ENCODE measurements at places on chromosomes 16 and 17.
A peak's percentile ranks its signal among the peaks of the same experiment; 100 is the strongest.

GRCh38 chr17:14094676-14095601 lies 25.6 kb downstream of the COX10 start:
- no peak for DNase-seq

DNA sequence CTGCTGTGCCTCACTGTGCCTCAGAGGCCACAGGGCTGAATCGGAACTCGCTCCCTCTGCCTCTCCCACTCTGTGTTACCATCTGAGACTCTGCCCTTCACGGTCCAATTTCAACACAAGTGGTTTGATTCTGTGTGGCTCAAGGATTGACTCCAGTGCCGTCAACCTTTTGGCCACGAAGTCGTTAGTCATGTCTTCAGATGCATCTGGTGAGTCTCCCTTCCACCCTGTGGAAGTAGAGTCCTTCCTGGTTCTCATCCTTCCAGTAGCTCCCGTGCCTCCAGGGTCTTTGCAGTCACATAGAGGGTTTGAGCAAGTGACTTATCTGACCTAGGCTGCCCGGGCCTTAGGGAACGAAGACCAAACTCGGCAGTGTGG lies 51.2 kb downstream of the PGS1 start:
- no peak for DNase-seq

- DNase-seq: no peak
Measured at GRCh38 chr17:66230922-66231591, 1.8 kb upstream of the APOH start.

DNA sequence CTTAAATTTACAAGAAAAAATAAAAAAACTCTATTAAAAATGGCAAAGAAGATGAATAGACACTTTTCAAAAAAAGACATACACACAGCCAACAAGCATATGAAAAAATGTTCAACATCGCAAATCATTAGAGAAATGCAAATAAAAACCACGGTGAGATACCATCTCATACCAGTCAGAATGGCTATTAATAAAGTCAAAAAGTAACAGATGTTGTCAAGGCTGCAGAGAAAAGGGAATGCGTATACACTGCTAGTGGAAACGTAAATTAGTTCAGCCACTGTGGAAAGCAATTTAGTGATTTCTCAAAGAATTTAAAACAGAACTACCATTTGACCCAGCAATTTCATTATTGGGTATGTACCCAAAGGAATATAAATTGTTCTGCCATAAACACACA lies 31.4 kb downstream of the CAPNS2 start:
- DNase-seq: no peak

DNA sequence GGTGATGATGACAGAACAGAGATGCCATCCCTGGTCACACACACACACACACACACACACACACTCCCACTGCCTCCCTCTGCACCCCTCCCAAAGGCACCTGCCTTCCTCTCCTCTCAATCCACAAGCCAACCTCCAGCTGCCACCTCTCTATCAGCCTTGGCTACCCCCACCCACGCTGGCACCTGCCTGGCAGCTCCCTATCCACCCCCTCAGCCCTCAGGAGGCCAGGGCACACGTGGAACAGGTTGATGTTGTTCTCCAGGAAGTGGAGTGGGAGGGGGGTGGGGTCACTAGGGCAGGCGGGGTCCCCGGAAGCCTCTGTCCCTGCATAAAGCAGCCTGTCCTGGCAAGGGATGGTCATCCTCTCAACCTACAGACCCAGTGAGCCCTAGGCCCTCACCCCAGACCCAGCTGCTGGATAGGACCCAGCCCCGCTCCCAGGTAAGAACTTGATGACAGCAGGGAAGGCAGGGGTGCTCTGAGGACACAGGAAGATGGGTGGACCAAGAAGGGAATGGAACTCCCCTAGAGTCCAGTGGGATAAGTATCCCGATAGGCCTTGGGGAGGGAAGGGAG lies at the start of gene GSDMA:
Gene GSDMA, plus strand, starts transcription at position 363 of the 579 bp plus-strand sequence. CDS start 2,684 bp downstream, outside the sequence.
- DNase-seq: no peak

- DNase-seq: no peak
Measured at GRCh38 chr16:78984324-78984723, 616.2 kb downstream of the MAF start.

DNA sequence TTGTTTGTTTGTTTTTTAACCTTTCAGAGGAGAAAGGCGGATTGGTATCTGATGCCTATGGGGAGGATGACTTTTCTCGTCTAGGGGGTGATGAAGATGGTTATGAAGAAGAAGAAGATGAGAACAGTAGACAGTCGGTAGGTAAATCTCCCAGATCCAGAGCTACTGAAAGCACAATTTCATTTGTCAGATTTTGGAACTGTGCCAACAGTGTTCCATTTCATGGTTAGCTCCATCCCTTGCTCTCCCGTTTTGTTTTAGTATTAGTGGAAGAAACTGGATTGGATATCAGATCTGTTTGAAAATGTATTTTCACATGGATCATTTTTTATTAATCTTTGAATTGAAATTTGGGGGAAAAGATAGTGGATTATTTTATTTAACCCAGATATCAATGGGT lies 1.4 kb downstream of the SAP30BP start:
- no peak for DNase-seq

DNA sequence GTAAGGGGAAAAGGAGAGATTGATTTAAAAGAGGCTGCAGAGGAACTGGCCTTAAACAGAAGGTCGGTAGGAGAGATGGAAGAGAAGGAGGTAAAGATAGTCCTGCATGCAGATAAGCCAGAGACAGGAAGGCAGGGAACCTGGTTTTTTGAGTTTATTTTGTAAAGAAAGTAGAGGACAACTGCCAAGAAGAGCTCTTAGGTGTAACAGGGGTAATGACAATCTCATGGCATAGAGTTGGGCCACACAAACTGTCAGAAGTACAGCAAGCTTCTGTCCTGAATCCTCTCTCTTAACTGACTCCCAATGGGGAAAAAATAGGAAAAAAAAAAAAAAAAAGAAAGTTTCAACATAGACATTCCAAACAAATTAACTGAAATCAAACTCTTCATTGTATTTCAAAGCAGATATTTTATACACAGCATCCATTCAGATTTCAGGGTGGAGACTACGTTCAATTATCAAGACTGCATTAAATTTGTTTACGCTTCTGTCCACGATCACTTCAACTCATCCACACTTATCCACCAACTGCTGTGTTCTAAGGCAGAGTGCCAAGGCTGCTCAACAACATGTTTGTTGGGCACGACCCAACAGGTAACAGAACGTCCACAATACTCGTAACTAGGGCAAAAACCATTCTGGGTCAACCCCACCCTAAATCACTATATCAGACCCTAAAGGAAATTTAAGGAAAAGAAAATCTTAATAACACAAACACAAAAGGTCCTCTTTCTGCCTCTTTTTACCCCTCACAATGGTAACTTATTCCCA lies 34.9 kb downstream of the USP31 start:
- DNase-seq: no peak

DNA sequence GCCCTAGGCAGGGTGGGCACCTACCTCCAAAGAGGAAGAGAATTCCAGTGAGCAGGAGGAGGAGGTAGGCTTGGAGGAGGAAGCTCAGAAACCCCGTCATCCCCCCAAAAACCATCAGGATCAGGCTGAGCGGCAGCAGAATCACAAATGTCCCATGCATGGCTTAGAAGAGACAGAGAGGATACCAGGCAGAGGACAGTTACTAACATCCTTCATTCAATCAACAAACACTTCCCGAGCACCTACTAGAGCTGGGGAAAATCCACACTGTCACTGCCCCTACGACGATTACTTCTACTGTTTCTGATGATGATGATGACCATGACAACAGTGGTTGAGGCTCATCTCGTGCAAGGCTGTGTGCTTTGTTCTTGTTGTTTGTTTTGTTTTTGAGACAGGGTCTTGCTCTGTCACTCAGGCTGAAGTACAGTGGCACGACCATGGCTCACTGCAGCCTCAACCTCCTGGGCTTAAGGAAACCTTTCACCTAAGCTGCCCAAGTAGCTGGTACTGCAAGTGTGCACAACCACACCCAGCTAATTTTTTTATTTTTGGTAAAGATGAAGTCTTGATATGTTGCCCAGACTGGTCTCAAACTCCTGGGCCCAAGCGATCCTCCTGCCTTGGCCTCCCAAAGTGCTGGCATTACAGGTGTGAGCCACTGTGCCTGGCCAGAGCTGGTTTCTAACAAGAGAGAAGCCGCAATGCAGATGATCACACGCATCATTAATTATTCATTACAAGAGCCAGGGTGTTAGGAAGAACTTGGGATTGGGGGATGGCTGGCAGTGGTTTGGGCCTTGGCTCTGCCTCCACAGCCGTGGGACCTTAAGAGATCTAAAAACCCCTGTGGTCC lies 18.0 kb downstream of the TMEM114 start:
- no peak for DNase-seq

GRCh38 chr17:57158325-57158724 lies 73.3 kb downstream of the AKAP1 start:
- no peak for DNase-seq

DNA sequence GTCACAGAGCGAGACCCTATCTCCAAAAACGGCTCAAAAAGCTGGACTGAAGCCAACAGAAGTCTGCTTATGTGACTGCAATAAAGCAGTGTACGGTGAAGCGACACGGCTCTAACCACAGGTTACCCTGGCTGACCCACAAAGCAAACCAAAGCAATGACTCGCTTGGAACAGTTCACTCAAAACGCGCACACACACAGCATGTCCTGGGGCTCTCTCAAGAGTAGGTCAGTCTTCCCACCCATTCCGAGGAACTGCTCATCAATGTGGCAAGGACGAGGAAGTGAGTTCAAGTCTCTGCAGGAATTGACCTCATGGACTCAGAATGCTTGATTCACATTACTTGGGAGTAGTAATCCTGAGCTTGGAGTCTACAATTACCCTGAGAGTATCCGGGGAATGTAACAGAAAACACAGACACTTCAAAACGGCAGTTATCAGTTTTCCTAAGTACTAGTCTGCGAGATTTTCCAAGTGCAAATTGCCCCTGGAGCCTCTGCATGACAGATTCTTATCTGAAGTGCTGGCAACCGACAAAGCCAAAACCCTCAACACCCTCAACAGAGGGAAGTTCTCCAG lies 25.4 kb downstream of the PELP1 start:
- peak; percentile 96 for DNase-seq

DNA sequence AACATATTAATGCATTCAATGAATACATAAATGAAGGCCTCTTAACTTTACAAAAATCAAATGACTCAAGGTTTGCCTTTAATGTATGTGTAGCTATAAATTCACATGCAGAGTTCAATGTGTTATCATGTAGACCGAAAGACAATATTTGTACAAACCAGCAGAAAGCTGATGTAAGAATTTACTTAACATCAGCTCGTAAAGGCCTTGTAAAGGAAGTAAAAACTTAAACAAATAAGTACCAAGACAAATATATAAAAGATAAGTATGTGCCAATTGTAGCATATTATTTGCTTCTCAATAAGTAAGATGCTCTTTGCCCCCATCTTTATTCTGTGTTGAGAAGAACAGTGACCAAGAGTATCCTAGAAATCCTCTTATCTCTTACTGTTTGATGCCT lies 105.7 kb downstream of the SYCE1L start:
- no peak for DNase-seq

- no peak for DNase-seq
Measured at GRCh38 chr17:17372856-17373520, 69.8 kb downstream of the NT5M start.

GRCh38 chr17:40038882-40039513 lies 15.2 kb downstream of the MED24 start:
- peak; percentile 84 for DNase-seq

DNA sequence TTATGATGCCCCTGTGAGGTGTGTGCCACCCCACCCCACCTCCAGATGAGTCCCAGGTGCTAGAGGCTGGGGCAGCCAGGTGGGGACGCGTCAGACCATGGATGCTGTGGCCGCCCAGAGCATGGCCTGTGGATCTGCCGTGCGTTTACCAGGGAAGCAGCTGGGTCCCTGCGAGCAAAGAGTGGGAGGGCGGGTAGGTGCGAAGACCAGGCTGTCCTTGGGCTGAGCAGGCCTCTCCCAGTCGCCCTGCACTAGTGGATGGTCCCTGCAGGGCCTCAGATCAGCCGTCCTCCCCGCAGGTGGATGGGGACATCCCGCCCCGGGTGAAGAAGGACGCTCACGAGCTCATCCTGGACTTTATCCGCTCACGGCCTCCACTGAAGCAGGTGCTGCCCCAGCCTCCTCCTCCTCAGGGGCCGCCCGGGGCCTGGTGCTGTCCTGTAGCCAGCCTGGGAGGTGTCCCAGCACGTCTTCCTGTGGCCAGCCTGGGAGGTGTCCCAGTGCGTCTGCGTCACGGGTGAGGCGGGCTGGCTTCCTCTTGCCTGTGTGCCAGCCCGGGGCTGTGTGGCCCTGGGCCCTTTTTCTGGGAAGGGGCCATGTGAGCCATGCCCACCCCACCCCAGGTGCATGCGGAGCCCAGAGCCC lies 18.0 kb upstream of the TCF25 start:
- DNase-seq: no peak

GRCh38 chr17:9003355-9004131 lies 17.8 kb upstream of the NTN1 start:
- no peak for DNase-seq

- peak; percentile 88 for DNase-seq
Measured at GRCh38 chr17:32909787-32910369, 18.1 kb upstream of the TMEM98 start.

- peak; percentile 16 for DNase-seq
Measured at GRCh38 chr17:55053855-55054254, 85.3 kb downstream of the STXBP4 start.

- DNase-seq: no peak
Measured at GRCh38 chr16:61836804-61837393, 199.3 kb downstream of the CDH8 start.

DNA sequence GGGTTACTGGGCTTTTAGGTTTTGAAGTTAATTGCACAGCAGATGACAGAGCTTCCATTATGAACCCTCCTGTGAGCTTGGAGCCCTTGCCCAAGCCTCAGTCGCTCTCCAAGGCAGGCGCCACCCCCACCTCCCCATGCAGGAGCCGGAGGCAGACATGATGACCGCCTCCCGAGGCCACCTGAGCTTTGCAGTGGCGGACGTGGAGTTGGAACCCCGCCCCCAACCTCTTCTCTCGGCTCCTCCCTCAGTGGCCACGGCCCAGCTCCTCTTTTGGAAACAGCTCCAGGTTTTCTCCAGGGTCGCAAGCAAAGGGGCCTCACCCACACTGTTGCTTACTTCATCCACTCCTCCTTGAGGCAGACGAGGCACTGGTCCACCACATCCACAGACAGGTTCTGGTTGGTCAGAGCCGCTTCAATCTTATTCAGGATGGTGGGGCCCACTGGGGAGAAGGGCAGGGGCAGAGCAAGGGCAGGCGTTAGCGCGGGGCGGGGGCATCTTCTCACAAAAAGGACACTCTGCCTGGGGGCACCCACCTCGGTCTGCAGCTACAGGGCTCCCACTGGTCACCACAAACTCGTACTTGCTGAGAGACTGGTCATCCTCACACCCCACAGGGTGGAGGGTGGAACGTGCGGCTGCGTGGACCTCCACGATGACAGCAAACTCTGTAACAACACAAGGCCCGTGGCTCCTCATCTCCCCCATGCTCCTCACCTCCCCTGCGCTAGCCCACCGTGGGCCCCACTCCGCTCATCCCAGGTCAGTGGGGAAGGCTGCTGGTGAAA lies 8.7 kb upstream of the PLD6 start:
- no peak for DNase-seq

GRCh38 chr16:89863741-89864526 lies 9.5 kb upstream of the TCF25 start:
- DNase-seq: peak; percentile 25

All from fibroblast of mammary gland (primary cell).